ENCODE measurements at places on chromosomes 4 and X.
A peak's percentile ranks its signal among the peaks of the same experiment; 100 is the strongest.

- no peak for DNase-seq
Observed at GRCh38 chrX:154441564-154441963, 2.4 kb upstream of the FAM50A start.

DNA sequence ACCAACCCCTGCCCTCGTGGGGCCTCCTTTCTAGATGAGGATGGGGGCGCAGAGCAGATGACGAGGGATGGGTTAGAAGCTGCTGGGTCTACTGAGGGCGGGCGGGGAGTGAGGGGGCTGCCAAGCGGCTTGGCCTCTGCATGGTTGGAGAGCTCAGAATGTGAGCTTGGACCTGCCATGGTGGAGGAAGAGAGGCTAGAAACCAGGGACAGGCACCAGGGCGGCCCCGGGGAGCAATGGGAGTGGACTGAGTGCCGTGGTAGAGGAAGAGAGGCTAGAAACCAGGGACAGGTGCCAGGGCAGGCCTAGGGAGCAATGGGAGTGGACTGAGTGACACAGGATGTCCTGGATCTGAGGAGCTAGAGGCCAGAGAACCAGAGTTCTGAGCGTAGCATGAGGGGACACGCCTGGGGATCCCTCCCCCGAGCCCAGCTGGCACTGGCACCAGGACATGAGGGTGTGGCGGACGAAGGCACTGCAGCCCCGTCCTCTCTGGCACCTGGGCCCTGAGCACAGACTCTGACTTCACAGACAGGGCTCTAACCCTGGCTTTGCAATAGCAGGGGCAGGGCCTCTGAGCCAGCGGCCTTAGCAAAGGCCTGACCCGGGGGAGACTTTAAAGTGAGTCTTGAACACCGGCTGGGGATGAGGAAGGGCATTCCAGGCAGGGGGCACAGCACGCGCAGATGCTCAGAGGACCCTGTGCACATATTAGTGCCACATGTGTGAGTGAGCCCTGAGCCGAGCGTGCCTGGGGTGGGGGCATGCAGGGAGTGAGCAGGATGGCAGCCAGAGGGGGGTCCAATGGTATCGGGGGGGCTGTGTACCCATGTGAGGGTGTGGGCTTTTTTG is 214.0 kb upstream of the PSAPL1 start:
- DNase-seq, result no peak

- DNase-seq, result no peak
Observed at GRCh38 chr4:139740121-139740520, 74.5 kb downstream of the MGST2 start.

DNA sequence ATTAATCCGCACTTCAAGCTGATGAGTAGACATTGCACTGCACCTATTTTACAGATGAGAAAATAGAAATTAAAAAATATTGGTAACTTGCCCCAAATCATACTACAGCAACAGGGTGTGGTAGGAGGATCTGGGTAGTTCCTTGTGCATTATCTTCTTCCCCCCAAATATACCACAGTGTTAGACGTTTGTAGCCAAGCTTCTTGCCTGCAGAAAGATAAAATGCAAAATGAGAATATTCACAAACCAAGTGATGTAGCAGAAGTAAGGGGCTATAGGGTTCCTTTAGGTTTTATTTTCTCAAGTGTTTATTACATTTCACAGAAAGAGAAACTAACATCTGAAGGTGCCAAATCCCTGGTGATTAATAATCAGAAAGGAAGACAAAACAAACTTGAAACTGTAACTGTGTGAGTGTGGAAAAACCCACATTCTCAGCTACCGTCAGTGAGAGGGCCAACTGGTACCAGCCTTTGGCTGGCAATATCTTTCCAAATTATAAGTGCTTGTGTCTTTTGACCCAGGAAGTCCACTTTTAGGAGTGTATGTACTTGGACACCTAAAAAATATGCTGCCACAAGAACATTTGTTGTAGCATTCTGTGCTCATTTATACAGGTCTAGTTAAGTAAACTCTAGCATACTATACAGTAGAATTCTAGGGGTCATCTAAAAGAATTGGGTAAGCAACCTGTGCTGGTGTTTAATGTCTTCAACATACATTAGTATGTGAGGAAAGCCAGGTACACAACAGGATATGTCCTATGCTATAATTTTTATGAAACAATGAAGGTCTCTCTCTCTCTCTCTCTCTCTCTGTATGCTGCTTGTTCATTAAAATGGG is 6.7 kb upstream of the CD38 start:
- DNase-seq, result no peak

DNA sequence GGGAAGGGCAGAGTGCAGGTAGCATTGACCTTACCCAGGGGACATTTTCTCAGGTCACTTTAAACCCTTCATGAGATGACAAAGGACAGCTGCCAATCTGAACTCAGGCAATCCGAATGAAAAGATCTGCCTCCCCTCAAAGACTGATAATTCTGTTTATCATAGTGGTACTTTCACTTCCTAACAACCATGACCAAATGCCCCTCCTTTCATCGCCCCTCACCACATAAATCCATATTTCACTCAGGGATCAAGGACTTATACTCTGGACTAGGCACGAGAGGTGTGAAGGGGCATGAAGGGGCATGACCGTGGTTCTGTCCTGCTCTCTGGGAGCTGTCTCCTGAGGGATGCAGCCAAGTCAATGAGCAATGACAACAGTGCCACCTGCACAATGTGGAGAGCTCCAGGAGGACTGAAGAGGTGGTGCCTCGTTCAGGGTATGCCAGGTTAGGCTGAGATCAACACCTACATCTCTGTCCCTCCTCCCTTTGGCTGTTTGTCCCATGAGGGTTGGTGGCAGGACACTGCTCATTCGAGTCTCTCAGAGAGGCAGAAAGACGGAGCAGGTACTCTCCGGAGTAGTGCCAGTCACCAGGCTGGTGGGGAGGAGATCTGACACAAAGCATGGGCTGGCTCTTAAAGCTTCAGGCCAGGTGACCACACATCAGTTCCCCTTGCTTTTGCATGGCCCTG is 12.5 kb downstream of the HS3ST1 start:
- DNase-seq, result no peak

DNA sequence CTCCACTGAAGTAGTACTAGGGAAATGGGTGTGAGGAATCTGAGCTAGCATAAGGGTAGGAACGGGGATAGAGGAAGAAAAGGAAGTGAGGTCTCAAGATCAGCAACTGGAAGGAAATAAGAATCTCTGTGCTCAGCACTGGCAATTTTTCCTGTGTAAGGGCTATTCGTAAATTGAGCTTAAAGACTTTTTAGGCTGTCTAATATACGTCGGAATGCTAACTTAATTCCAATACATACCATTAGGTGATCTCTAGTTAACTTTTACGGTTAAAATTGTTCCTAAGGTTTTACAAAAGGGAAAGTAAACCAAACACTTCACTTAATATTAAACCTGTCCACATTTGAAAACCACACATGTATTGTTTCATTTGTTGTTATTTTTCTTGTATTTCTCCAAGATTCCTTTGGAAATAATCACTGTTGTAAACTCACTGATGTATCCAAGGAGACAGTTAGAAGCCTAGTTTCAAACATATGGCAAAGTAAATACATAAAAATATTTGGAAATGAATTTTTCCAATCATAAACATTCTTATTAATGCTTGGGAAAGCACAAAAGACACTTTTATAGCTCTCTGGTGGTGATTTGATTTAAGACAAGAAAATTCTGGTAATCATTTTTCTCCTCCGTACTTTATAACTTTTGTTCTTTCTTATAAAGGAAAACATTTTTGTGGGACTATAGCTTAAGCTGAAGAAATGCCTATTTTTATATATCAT is 28.1 kb upstream of the HPGDS start:
- DNase-seq, result no peak

- DNase-seq, result no peak
Observed at GRCh38 chr4:105460306-105460705, 13.6 kb downstream of the PPA2 start.

DNA sequence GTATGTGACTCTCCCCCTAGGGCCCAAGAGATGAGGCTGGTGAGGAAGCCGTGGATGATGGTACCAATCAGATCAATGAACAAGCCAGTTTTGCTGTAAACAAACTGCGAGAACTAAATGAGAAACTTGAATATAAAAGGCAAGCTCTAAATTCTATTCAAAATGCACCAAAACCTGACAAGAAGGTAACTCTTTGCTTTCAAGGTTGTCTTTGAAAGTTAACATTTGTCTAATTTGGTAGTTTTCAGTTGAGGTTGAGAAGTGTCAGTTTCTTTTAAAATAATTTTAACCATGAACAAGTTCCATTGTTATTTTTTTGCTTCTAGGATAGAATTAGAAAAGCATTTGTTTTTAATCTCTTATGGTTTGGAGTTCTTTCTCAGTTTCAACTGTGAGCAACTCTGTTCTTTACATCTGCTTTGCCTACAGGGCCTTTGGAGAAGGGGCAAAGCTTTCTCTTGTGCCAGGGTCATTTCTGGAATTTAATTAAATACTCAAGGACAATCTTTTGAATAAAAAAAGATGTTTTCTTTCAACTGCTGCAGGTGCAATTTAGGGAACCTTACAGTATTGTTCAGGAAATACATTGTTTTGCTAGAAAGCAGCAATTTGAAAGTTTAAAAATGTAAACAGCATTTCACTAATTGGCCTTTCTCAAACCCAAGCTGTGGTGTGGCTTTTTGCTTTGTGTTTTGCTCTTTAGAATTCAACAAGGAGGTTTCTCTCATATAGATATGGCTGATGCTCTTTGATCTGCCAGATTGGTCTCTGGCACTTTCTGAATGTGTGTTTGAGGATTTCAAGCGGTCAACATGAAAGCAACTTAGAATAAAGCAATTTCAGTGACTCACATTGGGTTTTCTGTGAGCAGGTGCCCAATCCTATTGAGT is 62.9 kb downstream of the LRP2BP start:
- DNase-seq, result no peak

DNA sequence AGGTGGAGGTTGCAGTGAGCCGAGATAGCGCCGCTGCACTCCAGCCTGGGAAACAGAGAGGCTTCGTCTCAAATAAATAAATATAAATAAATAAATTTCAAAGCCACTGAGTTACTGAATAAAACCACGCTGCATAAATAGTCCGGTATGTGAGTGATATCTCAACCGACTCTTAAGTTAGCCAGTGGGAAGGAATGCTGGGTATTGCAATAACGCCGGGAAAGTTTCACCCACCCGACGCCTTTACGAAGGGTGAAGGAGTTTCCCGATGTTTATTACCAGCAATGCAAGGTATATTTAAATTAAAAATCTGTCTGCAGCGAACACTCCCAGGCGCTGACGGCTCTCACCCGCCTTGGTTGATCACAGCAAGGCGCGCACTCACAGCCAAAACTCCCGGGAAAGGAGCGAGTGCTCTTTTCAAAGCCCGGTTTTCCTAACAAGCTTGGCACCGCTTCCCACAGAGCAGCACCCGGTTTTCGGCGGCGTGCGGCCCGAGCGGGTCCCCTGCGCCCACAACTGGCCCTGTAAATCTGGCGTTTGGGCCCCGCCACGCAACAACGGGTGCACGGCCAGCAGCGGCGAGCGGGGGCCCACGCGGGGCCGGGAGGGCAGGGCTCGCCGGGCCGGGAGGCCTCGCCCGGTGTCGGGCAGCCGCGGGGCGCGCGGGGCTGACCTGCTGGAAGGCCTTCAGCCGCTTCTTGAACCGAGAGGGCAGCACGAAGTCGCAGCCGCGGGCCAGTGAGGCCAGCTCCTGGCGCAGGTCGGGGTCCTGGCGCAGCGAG is 13.7 kb downstream of the PPP2R3B start:
- peak; percentile 43 for DNase-seq

- DNase-seq, result no peak
Observed at GRCh38 chr4:73943555-73943954, 38.3 kb downstream of the PF4 start.

Measured in myocyte (in vitro differentiated cells).